Esophagus squamous epithelium (tissue), 5 donors: ENCODE measurements at places on chromosomes 3 and 15.

- DNase-seq = no peak
Measured at GRCh38 chr3:177213801-177214535, 16.7 kb upstream of the TBL1XR1 start.

DNA sequence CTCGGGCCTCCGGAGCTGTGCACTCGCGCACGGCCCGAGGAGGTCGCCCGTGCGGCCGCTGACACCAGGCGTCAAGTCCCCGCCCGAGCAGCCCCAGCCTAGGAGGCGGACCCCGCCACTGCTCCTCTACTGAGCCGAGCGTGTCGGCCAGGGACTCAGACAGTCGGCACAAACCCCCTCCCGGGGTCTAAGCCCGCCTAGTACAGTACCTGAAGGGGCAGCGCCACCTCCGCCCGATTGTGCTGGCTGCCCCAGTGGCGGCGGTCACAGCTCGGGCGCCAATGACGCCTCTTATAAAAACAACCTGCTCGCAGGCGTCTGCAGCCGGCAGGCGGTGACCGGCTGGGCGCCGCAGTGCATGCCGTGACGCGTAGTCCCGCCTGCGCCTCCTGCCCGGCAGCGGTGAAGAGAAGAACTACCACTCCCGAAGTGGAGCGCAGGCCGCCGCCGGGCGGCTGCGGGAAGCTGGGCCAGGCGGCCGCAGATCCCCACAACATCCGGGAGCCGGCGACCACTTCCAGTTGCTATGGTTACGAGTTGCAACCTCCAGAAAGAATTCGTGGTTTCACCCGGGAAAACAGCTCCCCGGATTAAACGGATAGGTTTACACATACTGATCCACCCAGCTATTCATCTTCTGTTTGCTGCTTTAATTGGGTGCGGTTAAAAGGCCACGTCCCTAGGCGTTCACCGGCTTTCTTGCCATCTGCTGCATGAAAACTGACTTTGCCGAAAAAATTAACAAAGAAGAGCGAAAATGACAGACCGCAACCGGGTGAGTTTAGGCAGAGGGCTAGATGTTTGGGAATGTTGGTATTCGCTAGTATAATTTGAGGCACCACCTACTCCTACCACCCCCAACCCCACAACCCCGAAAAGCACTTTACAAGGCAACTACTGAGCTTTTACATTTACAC lies at the start of the genes CCPG1 and PIERCE2:
Gene CCPG1 (minus strand): TSS at position 348 of the 917 bp plus-strand sequence. CDS start 18,935 bp downstream, outside the sequence.
Gene PIERCE2 (plus strand): TSS at position 484 of the 917 bp plus-strand sequence. CDS start 274 bp downstream, at position 758.
- peak; percentile 62 for DNase-seq

GRCh38 chr3:135090020-135090717 lies 295.1 kb downstream of the EPHB1 start:
- no peak for DNase-seq

DNA sequence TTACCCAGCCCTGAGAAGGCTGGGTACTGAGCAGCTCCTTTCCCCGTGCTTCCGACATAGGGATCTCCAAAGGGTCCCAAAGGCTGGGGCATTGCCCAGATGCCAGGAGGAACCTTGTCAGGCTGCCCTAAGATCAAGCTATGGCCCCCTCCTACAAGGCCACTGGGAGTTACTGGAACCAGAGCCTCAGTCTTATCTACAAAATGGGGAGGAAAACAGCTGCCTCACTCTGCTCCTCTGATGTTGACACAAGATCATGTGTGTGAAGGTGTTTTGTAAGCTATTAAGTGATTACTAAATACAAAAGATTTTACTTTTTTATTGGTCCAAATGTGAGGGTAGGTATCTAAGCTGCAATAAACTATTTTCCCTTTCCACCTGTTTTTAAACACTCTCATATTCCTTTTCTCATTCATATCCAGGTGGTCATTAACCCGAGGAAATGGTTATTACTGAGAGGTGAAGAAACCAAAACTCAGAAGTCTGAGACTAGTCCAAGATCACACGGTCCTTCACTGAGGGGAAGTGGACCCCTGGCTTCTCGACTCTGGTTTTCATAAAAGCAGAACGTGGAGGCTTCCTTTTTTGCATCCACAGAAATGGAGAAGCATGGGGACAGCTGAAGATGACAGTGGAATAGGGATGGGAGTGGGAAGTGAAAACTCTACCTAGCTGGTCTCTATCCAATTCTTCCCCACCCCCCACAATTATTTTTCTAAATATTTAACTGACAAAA lies 1.7 kb downstream of the ARPIN start:
- DNase-seq = no peak

- no peak for DNase-seq
Measured at GRCh38 chr3:140468407-140468806, 209.5 kb upstream of the TRIM42 start.

- DNase-seq = no peak
Measured at GRCh38 chr3:130688015-130688688, 58.5 kb downstream of the PIK3R4 start.

GRCh38 chr3:31133541-31133940 lies 239.1 kb upstream of the GADL1 start:
- DNase-seq = no peak

- DNase-seq = no peak
Measured at GRCh38 chr3:42190701-42191442, 75.1 kb downstream of the CCK start.

DNA sequence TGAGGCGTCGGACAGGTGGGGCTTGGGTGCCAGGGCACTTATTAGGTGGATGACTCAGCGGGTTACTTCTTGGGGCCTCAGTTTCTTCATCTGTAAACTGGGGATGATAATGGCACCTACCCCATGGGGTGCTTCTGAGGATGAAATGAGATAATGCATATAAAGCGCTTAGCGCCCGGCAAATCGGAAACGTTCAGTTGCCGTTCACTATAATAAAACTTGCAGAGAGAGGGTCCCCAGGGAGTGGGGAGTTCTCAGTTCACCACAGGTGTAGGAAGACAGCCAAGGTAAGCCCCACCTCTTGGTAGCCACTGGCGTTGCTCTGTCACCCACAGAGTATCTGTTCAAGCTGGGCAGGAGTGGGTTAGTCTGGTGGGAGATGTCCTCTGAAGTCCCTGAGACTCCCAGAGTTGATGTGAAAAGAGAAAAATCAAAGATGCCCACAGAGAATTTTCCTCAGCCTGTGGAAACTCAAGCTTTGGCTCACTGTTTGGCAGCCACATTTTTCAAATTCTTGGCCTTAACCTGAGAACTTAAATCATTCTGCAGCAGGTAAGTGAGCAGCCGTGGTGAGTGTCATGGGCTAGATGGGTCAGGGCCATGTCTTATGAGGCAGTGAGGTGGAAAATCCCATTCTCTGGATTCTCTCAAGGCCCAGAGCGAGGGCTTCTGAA lies 221.5 kb upstream of the BHLHE40 start:
- DNase-seq = no peak

DNA sequence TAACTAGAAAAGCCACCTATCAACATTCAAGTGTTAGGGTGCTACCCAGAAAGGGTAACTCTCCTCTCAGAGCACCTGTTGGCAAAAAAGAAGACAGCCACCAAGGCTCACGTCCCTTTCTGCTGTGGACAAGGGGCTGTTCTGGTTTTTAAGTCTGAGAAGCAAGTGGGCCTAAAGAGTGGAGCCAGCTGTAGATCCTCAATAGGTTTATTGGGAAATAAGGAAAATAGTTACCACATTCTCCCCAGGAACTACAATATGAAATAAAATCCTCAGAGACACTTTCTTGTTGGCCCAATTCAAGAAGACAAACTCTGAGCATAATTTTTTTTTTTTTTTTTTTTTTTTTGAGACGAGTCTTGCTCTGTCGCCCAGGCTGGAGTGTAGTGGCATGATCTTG lies 35.8 kb downstream of the LRIG1 start:
- no peak for DNase-seq

GRCh38 chr3:110946810-110947209 lies 124.8 kb upstream of the NECTIN3 start:
- no peak for DNase-seq

- DNase-seq = no peak
Measured at GRCh38 chr15:50210462-50211157, 28.6 kb downstream of the SLC27A2 start.

GRCh38 chr3:51353131-51353530 lies 32.0 kb upstream of the MANF start:
- DNase-seq = no peak

GRCh38 chr3:97200387-97200786 lies 386.0 kb downstream of the EPHA6 start:
- DNase-seq = no peak

DNA sequence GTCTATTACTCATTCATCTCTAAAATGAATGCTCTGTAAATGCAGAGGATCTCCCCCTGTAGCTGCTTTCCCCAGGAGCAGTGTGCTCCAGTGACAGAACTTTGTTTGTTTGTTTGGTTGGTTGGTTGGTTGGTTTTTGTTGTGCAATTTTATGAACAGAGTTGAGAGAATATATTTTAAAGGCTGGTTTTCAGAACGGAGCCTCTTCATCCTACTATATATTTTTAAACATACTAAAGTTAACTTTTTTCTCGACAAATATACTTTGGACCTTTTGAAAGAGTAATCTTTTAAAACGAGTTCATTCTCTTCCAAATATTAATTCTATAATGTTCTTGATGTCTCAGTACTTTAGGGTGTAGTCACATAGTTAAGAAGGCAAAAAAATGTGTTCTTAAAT lies 20.2 kb downstream of the RYR3 start:
- no peak for DNase-seq

DNA sequence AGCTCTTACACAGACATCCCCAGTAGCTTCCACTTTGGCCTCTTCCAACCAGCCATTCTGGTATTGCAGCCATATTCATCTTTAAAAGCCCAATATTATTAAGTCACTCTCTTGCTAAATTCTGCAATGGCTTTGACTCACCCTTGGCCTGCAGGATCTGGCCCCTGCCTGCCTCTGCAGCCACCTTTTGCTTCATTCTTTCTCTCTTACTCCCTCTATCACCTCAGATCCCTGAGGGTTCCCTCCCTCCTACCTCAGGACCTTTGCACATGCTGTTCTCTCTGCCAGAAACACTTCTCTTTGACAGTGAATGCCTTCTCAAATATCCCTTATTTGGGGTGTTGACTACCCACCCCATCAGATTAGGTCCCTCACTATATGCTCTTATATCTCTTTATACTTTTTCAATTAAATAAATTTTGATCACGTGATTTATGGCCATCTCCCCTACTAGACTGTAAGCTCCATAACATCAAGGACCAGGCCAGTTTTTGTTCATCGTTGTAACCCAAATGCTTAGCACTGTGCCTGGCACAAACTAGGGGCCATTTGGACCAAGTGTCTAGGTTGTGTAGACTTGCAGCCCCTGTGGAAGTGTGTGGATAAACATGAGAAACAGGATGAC lies 32.3 kb upstream of the UBE2Q2 start:
- DNase-seq = no peak

DNA sequence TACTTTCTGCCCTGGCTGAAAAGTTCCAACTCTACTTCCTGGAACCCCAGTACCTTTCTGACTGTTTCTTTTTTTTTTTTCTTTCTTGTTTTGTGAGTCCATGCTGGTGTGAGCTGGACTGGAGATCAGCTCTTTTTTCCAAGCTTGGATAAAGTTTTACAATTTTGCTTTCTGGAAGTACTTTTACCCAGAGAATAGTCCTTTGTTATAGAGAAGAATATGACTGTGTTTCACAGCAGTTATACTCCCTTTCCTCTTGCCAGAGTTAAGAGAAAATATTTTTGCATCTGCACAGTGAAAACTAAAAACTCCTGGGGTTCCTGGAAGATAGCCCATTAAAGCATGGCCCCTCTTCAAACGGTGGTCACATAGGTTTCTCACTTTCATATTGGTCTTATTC lies 1100.6 kb downstream of the OTOL1 start:
- DNase-seq = no peak

DNA sequence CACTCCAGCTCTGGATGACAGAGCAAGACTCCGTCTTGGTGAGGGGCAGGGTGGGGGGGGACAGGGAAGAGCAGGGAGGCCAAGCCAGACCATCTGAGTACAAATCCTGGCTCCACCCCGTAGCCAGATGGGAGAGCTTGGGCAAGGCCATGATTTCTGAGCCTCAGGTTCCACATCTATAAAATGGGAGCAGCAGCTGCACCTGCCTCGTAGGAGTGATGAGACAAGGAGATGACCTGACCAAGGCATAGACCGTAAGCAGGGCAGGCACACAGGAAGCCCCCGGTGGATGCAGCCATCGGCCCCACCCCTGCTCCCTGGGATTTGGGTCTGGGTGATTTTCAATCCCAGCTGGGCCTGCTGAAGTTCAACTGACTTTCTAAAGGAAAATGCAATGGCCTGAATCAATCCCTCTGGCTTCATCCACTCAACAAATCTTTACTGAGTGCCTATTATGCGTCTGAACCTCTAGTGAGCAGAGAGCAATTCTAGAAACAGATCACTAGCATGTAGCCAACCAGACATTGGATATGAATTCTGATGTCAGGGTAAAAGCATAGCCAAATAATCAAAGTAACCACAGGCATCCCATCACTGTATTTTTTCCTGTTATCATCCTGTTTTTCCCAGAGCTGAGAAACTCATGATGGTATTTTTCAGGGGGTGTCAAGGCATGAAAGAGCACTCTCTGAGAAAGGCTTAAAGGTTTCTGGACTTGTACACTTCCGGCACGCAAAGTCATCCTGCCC lies 141.2 kb downstream of the NUP210 start:
- DNase-seq = no peak
